ENCODE measurements at places on chromosomes 16 and 17.

DNA sequence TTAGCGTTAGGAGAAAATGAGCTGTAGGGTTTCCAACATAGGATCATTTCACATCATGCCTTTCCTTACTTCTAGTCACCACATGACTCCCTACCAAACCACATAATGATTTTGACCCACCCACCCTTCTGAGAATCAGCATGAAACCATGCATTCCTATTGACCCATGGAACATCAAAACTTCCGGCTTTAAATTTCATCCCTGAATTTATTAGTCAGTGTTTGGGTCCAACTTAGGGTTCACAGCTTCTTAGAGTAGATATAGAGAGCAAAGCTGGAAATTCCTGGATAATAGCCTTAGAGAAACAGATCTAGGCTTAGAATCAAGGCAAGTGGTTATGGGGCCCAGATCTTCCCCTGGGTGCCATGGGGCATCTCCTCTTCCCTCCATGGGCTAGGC, 162.6 kb downstream of the TOX3 start:
- DNase-seq: no peak

GRCh38 chr16:78528265-78528664, 428.8 kb downstream of the WWOX start:
- no peak for DNase-seq

DNA sequence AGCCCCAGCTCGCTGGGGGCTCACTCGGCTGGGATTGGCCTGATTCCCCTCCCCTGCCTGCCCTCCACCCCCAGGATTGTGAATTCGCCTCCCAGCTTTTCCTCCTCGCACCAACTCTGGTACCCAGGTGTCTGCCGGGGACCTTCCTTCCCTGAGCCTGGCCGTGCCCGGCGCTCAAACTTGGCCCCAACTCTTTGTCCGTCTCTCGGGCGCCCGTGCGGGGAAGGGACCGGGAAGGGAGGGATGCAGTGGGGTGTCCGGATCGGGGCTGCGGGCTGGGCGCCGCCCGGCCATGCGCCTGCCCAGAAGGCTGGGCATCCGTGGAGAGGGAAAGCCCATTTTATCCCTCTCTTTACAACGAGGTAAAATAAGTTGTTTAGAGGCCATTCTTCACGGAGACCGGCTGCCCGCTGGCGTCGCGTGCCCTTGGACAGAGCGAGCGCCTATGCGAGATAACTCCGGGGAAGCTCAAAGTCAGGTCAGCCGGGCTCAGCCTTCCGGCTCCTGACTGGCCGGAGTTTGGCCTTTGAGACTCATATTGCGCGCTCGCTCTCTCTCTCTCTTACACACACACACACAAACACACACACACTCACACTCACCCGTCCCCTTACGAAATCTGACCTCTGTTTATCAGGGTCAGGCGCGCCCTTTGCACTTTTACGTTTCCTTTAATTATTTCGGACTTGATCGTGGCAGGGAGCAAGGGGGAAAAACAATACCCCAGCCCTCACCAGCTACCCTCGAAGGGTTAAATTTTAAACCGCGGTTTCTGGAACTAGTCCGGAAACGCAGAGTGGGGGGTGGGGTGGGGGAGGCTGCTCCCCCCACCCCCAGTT, 774 bp upstream of the MAF start:
- DNase-seq: no peak

DNA sequence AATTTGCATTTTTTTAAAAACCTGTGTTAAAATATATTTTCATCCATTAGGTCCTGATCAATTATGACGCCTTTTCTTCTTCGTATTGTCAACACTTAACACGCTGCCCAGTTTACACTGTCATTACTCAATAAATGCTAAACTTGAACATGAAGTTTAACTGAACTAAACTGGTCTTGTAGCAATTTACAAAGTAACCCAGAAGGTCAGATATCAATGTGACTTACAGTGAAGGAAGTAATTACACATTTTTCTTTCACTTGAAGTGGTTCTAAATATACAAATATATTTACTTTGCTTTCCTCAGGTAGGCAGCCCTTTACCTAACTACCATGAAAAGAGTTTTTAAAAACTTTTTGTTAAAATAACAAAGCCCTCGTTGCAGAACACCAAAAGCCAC, 256.5 kb upstream of the AXIN2 start:
- DNase-seq: no peak

GRCh38 chr17:3961564-3962047, 2.6 kb downstream of the ATP2A3 start:
- no peak for DNase-seq

- no peak for DNase-seq
These were observed 33.1 kb upstream of the CRISPLD2 start for GRCh38 chr16:84786605-84787262.

DNA sequence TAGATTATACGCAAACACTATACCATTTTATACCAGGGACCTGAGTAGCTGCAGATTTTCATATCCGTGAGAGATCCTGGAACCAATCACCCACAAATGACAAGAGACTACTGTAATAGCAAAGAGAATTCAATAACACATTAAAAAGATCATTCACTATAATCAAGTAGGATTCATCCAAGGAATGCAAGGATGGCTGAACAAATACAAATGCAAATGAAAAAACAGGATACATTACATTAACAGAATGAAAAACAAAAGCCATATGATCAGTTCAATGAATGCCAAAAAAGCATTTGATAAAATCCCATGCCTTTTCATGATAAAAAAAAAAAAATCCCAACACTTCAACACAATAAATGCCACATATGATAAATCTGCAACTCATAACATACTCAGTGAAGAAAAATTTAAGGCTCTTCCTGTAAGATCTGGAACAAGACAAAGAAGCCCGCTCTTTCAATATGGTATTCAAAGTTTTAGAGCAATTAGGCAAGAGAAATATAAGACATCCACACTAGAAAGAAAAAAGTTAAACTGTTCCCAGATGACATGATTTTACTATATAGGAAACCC, 29.0 kb downstream of the N4BP1 start:
- no peak for DNase-seq

DNA sequence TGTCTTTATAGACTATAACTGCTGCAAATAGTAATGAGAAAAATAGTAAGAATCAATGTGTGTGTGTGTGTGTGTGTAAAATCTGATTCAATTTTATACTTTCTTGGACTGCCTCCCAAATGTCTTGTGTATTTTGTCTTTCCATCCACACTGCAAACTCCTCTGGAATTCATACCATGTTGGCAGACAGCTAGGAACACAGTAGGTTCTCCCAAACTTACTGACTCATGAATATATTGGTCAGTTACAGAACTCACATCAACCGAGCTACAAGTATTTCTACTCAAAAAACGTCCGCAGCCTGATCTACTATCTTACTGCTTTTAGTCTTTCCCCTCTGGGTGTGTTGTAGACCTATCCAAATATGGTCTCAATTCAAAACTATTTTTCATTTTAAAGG, 542.7 kb upstream of the PSMD7 start:
- no peak for DNase-seq

DNA sequence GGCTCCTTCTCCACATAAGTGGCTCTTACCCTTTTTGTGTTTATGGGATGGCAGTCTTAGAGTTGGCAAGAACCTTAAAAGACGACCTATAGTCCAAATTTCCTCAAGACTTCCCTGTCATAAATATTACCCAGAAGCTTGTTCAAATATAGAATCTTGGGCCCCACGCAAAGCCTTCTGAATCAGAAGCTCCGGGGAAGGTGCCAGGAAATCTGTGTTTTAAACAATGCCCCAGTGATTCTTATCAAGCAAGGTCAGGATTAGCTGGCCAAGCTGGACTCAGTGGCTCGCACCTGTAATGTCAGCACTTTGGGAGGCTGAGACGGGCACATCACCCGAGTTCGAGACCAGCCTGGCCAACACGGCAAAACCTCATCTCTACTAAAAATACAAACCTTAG, 85.7 kb downstream of the TIMM22 start:
- DNase-seq: no peak

- no peak for DNase-seq
These were observed 680 bp downstream of the ZNF629 start for GRCh38 chr16:30786115-30786935.

GRCh38 chr16:85900027-85900792, 1.2 kb downstream of the IRF8 start:
- no peak for DNase-seq

Measured in stimulated activated naive CD4-positive, alpha-beta T cell (primary cell).